NCI-H1105 treated with DMSO at 0.1 percent for 48 hours (cell line): ENCODE measurements at places on chromosomes 6 and 20.

DNA sequence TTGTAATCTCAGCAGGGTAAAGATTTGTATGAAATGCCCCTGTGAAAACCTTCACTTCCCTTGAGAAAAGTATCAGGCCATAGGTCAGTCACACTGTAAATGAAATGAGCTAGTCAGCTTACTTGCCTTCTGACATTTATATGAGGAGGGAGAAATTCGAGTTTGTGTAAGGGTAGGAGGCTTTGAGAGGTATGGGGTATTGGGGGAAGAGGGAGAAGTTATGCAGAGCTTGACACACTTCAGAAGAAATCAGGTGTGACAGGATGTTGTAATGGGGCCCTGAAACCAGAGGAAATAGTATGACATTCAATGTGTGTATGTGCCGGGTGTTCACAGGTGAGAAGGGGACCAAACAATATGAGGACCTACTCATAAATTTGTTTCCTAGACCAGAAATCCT lies 64.2 kb upstream of the CCN6 start:
- DNase-seq, result no peak

GRCh38 chr6:24504649-24505586 lies 10.1 kb downstream of the ALDH5A1 start:
- no peak for DNase-seq

DNA sequence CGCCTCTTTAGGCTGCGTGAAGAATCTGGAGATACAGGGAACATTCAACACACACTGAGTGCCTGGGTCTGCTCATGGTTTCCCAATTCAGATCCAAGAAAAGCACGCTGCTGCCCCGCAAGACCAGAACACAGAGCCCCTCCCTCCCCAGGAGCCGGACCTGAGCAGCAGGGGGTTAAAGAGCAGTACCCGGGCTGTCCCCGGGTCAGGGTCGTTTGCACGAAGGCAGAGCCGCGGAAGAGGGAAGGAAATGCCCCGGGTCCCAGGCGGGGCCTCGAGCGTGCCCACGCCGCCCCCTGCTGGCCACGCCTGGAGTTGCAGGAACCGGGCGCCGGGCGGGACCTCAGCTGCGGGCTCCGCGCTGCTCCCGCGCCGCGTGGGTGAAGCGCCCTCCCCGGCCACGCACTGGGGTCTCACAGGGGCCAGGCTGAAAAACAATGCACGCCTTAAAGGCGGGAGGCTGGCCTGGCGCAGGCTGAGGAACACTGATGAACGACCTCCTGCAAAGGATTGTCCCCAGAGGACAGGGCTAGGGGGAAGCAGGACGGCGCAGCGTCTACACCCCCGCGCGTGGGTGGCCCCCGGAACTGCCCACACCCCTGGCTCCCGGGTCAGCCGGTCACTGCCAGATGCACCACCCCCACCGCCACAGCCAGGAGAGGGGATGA lies 48.9 kb downstream of the ANKRD60 start:
- peak; percentile 21 for DNase-seq

- peak; percentile 97 for DNase-seq
Observed at GRCh38 chr6:144331491-144331969, 46.4 kb downstream of the UTRN start.

DNA sequence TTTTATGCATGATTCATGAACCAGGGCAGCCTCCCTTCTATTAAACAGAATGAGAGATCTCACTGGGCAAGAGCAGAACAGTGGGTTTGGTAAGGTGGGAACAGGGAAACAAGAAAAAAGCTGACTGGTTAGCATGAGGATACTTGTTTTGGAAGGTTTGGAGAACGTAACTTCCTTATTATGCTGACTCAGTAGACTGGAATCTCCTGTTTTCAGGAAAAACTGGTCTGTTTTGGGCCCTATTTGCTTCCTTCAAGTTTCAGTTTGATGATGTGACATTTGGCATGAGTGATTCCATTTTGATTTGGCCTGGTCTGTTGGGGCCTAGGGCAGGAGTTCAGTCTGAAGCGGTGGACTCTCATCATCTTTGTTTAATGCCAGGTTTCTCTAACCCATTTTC lies 172.0 kb downstream of the MYLK4 start:
- no peak for DNase-seq

DNA sequence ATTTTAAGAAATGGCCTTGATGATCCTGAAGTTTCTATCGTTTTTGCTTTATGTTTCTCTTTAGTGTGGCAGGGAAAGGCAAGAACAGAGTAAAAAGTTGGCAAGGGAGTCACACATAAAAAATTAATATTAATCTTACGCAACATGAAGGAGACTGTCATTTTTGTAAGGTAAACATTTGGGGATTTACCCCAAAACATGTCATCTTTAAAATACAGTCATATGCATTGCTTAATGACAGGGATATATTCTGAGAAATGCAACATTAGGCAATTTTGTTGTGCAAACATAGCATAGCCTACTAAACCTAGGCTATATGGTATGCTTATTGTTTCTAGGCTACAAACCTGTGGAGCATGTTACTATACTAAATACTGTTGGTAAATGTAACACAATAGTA lies 5.4 kb downstream of the RBL1 start:
- no peak for DNase-seq
